Bone marrow (tissue), 2 donors: ENCODE measurements at places on chromosomes 6 and 20.

GRCh38 chr20:62875419-62876361, 14.1 kb upstream of the TCFL5 start:
- DNase-seq = no peak

DNA sequence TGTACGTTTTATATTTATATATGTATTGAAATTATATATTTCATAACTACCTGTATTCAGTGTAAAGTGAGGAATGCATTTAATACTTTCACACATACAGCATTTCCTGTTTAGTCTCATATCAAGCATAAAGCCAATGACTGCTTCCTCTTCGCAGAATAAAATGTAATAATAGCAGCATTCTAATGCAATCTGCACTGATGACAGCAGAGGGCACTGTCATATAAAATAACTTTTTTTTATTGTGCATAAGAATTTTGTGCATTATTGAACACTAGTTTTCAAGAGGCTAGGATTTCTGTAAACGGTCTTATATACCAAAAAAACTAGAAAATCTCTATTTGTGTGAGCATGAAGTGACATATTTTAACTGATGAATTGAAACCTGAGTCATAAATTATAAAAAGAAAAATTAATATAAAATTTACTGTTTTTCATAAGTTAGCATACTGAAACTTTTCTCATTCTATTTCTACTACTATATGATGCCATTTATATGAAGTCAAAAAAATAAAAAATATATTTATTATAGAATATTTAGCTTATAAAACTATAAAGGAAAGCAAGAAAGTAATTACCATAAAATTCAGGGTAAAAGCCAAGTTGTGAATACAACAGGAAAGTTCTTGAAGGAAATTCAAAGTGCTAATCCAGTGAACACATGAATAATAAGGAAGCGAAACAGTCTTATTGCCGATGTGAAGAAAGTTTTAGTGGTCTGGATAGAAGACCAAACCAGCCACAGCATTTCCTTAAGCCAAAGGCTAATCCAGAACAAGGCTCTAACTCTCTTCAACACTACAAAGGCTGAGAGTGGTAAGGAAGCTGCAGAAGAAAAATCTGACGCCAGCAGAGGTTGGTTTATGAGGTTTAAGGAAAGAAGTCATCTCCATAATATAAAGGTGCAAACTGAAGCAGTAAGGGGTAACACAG, 36.3 kb downstream of the RNF146 start:
- peak; percentile 51 for DNase-seq

- DNase-seq = no peak
Observed at GRCh38 chr6:16635810-16636602, 125.3 kb downstream of the ATXN1 start.

DNA sequence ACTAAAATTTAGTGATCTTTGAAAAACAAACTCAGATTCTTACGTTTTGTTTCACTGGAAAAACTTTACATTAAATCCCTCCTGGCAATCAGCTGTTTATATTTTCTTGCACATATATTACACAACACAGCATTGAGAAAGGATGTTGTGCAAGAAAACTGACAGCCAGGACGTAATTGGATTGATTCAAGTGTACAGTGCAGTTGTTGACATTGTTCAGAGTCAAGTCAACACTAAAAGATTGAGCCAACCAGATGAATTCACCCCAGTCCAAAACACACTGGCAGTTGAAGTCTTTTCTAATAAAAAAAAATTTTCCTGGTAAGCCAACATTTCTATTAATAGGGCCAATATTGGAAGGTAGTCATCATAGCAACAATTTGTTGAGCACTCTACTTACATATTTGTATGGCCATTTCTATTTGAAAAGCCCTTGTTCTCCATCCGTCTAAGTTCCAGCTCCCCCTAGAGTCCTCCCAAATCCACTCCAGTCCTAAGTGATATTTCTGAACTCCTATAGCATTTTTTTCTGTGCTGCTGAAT, 20.9 kb upstream of the VNN1 start:
- no peak for DNase-seq

- DNase-seq = no peak
Observed at GRCh38 chr6:71326611-71327010, 38.0 kb downstream of the OGFRL1 start.

- no peak for DNase-seq
Observed at GRCh38 chr20:19828232-19828631, 70.2 kb downstream of the RIN2 start.

- DNase-seq = no peak
Observed at GRCh38 chr6:10184371-10185227, 230.3 kb downstream of the TFAP2A start.
